ENCODE measurements at places on chromosomes 4 and X.

GRCh38 chrX:135324463-135324862 is 15.2 kb downstream of the ETDC start:
- no peak for DNase-seq

DNA sequence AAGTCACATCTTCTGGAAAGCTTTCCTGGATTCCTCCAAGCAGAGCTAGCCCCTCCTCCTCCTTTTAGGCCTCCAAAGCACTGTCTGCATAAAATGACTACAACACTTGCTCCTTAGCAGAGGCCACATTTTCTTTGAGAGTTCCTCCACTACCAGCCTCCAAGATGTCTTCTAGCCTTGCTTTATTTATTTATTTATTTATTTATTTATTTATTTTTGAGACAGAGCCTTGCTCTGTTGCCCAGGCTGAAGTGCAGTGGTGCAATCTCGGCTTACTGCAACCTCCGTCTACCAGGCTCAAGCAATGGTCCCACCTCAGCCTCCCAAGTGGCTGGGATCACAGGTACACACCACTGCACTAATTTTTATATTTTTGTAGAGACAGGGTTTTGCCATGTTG is 4.6 kb upstream of the GPC4 start:
- DNase-seq, result no peak

DNA sequence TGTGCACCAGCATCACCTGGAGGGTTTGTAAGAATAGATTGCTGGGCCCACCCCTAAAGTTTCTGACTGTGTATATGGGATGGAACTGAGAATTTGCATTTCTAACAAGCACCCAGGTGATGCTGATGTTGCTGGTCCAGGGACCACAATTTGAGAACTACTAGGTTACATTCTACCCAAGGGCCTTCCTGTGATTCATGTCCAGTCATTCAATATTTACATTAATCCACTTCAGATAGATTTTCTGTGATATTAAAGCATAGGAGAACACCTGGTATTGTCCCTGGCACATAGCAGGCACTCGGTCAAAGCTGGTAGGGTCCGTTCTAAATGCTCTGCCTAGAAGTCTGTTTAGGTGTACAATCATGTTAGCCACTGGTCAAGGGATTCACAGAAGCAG is 19.5 kb upstream of the XPNPEP2 start:
- no peak for DNase-seq

DNA sequence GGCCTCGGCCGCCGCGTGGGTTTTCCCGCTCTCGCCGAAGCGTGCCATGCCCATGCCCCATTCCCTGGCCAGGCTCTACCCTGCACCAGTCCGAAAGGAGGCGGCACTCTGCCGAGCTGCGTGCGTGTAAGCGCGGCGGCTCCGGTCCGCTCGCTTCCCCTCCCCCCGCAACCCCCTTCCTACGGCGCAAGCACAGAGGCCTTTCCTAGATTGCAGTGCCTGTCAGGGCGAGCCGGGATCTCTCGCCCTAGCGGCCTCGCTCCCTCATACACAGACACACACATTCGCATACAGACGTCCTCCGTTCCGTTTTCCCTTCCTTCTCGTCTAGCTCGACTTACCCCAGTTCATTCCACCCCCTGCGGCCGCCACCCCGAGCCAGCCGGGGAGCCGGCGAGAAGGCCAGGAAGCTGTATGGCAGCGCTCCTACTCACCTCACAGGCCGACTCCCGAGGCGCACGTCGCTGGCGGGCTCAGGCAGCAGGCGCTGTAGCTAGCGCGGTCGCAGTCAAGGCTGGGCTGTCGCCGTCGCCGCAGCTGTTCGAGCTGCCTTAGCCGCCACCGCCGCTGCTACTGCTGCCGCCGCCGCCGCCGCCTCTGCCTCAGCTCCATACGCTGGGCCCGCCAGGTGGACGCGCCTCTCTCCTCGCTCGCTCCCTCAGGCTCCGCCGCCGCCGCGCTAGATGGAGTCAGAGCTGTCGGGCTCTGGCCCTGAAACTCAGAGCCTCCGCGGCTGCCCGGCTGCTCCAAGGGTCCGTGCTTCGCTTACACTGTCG is 615 bp downstream of the NEXMIF start:
- DNase-seq, result peak; percentile 73

DNA sequence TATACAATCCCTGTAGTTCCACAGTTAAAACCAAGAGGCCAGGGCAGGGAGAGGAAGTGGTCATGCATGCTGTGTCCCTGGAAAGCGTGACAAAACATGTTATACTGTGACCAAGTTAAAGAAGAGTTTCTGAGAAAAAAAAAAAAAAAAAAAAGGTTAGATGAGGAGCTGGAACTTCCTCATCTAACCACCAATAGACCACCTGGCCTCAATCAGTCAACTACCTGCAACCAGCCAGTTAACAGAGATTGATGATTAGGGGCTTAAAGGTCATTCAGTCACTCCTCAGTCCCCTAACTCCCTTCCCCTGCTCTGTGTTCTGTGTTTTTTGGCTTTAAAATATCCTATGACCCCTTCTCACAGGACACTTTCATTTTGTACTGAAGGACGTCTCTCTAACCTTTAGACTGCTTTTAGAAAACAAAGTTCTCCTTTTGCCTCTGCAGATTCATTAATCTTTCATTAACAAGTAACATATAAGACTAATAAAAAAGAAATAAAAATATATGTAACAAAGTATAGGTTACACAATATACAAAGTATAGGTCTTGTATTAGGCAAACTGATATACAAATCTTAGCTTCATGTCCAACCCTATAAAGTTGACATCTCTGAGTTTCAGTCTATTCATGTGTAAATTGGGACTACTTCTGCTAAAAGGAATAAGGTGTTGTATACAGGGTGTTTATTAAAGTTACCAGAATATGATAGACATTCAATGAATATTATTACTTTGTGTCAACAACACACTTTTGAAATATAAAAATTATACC is 179.1 kb upstream of the NDST4 start:
- DNase-seq, result no peak

- DNase-seq, result no peak
These were observed 70.5 kb downstream of the GRIA2 start for GRCh38 chr4:157291071-157291470.

GRCh38 chr4:94588896-94589693 is 137.4 kb downstream of the PDLIM5 start:
- DNase-seq, result no peak

DNA sequence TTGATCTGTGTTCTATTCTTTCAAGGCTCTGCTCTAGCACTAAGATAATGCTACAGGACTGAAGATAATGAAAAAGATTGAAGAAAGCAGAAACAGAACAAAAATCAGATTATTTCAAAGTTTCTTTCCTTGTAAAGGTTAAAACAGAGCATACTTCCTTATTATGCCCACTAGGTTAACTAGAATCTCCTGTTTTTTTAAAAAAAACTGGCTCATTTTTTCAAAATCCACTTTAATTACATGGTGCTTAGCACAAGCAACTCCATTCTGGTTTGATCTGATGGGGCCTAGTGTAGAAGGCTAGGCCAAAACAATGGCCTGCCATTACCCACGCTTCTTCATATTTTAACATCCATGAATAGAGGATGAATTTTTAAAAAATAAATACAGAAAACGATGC is 1.2 kb upstream of the UBA6 start:
- DNase-seq, result no peak

DNA sequence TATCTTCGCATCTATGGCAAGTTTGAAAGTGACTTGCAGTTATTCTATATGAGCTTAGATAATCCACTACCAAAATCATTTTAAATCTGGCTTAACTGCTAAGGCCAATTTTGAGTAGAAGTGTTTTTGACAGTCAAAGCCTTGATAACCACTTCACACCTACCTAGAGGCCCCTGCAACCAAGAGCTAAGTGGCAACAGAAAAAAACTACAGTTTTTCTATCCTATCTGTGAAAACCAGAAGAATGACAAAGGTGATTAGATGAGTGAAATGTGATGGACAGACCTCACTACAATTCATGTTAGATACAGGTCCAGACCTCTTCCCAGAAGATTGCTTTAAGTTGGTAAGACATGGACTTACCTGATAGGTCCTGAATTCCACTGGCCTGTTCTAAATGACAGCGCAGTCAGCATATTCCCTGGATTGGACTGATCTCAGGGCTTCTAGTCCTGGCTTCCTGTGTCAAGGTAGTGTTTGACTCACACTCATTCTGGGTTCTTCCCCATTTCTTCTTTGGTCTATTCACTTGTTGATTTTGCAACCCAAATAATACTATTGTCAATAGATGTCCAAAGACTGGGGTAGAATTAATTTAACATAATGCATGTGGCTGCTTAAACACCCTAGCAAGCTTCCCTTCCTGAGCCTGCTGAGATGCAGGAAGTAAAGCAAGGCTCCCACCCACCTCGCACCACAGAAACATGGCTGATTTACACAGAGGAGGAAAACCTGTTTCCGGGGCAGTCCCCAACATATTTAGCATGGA is 65.1 kb downstream of the PPP3CA start:
- DNase-seq, result no peak

DNA sequence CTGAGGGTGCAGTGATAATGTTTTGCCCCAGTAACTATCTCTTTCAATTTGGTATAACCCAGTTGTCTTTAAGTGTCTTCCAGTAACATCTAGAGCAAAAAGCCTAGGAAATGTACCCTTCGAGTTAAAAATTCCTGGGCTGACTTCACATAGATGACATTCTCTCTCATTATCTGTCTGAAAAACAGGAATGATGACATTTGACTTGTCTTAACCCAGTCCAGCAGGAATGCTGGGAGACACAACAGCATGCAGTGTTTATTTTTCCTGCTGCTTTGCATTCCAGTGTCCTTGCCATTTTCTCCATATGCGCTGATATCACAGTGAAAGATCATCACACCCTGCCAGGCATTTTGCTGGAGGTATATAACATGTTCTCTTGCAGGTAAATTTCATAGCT is 130.0 kb downstream of the SOWAHB start:
- DNase-seq, result peak; percentile 39

GRCh38 chr4:53695540-53696463 is 104.5 kb upstream of the LNX1 start:
- no peak for DNase-seq

- no peak for DNase-seq
These were observed 50.9 kb downstream of the NFKB1 start for GRCh38 chr4:102551958-102552565.

DNA sequence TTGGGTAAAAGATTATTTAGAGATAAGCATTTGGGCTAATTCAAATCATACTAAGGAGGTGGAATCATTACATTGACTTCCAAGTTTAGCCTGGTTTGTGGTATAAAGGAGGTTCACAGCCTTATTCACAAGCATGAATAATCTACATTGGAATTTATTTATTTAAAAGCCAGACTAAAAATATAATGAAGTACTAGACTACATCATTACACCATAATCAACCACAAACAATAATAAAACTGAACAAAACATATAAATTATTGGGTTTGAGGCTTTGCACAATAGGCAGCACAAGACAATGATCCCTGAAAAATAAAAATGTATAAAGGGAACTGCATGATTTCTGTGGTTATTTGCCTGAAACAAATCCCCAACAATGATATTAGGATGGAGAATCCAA is 314.0 kb downstream of the GBA3 start:
- peak; percentile 67 for DNase-seq

DNA sequence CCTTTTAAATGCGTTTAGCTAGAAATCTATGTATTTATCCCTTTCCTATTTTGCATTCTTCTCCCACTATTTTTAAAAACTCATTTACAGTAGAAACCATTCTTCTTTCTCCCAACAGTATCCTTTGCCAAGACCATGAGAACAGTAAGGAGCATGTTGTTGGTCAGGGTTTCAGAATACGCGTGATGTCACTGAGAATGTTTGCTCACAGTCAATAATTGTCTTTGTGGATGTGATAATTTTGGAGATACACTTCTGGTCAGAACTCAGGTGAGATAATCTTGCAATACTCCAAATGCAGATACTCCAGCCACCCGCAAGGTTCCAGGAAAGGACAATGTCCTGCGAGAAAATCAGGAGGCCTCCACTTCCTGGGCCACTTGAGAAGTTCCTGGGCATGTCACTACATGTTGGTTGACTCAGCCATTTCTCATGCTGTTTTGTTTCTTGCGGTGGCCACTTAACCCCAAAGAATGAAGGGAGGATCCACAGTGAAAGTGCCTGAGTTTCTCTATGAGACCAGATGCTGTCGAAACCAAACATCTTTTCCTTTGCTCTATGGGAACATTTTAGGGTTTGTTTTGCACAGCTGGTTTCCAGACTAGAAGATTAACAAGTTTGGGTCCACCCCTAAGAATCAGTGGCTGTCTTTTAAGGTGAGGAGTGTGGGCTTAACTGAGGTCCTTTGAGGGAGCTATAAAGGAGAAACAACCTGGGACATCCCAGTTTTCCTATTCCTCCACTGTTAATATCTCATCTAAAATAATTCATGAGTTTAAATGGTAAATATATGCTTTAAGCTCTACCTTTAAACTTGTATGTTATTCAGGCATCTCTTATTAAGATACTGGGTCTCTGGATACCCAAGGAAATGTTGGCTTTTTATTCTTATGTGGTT is 116.0 kb downstream of the SOWAHB start:
- DNase-seq, result peak; percentile 95

DNA sequence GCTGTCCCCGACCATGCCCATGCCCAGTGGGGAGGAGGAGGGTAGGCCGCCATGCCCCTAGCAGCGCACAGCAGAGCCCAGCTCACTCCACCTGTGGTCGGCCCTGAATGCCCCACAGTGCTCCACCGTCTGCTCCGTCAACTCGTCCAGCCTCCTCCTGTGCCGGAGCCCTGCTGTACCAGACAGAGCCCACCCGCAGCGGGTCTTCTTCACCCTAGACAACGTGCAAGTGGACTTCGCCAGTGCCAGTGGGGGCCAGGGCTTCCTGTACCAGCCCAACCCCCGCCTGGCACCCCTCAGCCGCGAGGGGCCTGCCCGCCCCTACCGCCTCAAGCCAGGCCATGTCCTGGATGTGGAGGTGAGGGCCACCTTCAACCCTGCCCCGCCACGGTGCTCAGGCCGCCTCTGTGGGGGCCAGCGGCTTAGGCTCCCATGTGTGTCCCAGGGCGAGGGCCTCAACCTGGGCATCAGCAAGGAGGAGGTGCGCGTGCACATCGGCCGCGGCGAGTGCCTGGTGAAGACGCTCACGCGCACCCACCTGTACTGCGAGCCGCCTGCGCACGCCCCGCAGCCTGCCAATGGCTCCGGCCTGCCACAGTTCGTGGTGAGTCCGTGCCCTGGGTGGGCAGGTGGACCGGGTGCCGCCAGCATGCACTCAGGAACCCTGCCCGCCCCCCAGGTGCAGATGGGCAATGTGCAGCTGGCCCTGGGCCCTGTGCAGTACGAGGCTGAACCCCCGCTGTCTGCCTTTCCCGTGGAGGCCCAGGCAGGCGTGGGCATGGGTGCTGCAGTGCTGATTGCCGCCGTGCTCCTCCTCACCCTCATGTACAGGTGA is 6.9 kb upstream of the SRPK3 start:
- DNase-seq, result no peak

DNA sequence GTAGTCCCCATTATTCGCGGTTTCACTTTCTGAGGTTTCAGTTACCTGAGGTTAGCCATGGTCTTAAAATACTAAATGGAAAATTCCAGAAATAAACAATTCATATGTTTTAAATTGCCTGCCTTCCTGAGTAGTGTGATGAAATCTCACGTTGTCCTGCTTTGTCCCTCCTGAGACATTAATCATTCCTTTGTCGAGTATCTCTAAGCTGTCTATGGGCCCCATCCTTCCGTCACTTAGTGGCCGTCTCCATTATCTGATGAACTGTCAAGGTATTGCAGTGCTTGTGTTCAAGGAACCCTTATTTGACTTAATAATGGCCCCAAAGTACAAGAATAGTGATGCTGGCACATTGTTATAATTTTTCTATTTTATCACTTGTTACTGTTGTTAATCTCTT is 94.8 kb downstream of the ADGRL3 start:
- no peak for DNase-seq

Data from astrocyte of the hippocampus (primary cell).